Myocyte (in vitro differentiated cells): ENCODE measurements at places on chromosomes 5 and 9. TPM values are rescaled to one million over a fixed set of nuclear protein-coding genes. Genes with fewer than 3 reads are reported as not detected.

The LCN1 gene
- not detected in 2 replicates for total RNA-seq

The PDZD2 gene
- total RNA-seq = not detected in 2 replicates

The SPINK7 gene
- total RNA-seq = not detected in 2 replicates

The NMUR2 gene
- not detected in 2 replicates for total RNA-seq

The C9orf50 gene
- not detected in 2 replicates for total RNA-seq

The ECSCR gene
- not detected in 2 replicates for total RNA-seq

The DMRT3 gene
- not detected in 2 replicates for total RNA-seq

The TXNDC8 gene
- total RNA-seq = not detected in 2 replicates

The ORM2 gene
- total RNA-seq = not detected in 2 replicates

The USP20 gene
- 11.8 and 15.7 TPM in 2 replicates for total RNA-seq

The CSNK1G3 gene
- total RNA-seq = 33.0 and 38.9 TPM in 2 replicates

The PCDHGB4 gene
- 1.1 and 2.2 TPM in 2 replicates for total RNA-seq

The CRHBP gene
- 1.3 TPM in 1 of 2 replicates, not detected in the other for total RNA-seq

The EXOSC2 gene
- total RNA-seq = 17.4 and 21.4 TPM in 2 replicates

GRCh38 chr5:156716591-156717380, 133.3 kb upstream of the PPP1R2B start:
- no peak for DNase-seq

- DNase-seq = no peak
Measured at GRCh38 chr5:147645197-147645596, 135.3 kb upstream of the DPYSL3 start.

- no peak for DNase-seq
Measured at GRCh38 chr5:9608093-9608492, 22.1 kb downstream of the TAS2R1 start.

DNA sequence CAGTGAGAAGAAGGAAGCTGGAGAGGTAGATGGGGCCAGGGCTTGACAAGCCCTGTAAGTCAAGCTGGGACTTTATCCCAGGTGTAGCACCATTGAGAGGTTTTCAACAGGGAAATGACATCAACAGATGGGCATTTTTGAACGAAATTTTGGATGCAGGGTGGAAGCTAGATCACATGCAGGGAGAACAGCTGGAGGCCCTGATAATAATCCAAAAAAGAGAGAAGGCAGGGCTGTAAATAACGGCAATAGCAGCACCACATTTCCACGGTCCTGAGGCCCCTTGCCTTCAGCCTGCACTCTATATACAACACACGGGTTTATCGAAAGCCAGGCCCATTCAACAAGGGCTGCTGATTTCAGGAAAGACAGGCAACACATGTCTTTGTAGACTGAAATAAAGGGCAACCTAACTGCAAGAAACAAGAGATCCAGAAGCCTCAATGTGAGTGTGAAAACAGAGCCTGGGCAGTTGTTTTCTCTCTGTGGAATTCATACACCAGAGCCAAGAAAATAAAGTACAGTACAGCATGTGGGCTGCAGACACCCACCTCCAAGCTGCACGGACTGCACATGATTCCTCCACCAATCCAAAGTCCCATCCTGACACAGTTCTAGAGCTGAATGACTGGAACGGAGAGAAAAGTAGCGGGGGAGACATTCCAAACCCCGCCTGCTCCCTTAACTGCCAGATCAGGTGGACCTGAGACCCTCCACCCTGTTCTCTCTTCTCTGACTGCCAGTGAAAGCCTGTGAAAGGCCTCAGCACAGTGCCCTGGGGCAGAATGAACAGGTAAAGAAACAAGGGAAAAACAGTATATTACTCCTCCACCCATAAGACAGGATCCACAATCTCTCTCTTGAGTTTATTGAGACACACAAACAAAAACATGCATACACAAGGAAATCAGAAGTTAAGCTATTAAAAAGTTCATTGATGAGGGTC, 36.3 kb downstream of the KLHL3 start:
- DNase-seq = no peak

DNA sequence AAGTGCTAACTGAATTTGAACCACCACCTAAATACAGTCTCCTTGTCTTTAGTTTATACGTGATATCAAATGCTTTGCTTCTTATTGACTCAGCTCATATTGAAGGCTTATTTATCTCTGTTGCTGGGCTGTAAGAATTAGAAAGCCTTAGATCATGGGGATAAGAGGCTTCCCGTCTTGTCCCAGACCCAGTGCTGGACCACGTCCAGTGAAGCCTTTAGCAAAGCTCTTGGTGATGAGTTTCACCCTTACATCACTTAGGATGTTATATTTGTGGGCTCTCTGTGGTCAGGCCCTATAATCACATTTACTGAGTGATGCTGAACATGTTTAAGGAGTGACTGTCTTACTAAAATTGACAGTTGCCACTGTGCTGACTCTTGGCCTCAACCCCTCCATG, 11.2 kb downstream of the FAM240B start:
- DNase-seq = peak; percentile 74

GRCh38 chr9:73565833-73566465, 414.3 kb downstream of the ANXA1 start:
- peak; percentile 45 for DNase-seq

- no peak for DNase-seq
Measured at GRCh38 chr9:94768766-94769165, 42.3 kb downstream of the AOPEP start.

DNA sequence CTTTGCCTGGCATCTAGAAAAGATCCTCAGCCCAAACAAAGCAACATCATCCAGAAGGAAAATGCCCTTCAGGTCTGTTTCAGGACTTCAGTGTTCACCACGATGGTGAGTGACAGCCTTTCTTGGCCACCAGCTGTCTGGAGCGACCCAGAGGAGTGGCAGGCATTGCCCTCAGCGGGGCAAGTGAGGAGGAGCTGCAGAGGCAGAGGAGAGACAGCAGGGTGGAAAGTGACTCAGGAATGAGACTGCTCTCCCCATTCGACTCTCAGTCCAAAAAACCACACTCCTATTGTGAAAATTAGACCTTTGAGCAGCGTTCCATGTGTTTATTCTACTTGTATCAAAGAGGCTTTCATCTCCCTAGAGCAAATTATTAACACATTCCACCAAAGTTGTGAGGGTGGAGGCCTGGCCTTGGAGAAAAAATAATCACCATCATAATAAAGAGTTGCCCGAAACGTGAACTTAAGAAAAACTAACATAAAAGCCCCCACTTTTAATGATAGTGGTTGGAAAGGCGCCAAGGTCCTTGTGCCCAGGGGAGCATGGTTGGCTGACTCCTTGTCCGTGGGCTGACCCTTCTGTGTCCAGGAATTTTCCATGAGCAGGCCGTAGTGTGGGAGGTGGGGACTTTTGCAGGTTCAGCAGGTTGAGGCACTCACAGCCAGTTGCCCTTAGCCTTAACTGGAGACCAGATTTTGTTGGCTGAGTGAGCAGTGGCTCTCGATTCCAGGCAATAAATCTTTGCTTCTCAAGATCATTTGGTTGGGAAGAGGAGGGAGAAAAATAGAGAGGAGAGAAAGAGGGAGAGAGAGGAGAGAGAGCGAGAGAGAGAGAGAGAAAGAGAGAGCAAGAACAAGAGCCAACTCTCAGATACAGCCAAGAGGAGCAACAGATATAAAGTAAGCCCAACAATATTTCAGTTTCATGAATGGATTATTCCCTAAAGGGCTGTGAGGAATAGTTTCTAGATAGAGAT, 125.9 kb upstream of the ANKRD55 start:
- DNase-seq = peak; percentile 93

GRCh38 chr5:140143521-140144258, 18.0 kb downstream of the IGIP start:
- no peak for DNase-seq

DNA sequence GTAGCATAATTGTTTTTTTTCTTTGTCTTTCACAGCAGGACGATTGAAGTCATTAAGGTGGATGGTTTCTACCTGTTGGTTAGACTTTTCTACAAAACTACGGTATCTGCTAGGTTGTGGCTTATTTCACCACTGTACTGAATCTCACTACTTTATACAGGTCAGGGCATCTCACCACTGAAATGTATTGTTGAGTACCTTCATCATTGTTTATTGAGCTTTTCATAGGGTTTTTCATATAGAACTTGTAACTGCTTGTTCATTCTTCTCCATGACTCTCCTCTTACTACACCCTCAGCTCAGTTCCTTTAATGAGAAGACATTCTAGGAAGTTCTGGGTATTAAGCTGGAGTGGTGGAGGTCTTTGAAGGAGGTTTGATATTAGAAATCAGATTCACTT, 75.1 kb downstream of the PAM start:
- no peak for DNase-seq

DNA sequence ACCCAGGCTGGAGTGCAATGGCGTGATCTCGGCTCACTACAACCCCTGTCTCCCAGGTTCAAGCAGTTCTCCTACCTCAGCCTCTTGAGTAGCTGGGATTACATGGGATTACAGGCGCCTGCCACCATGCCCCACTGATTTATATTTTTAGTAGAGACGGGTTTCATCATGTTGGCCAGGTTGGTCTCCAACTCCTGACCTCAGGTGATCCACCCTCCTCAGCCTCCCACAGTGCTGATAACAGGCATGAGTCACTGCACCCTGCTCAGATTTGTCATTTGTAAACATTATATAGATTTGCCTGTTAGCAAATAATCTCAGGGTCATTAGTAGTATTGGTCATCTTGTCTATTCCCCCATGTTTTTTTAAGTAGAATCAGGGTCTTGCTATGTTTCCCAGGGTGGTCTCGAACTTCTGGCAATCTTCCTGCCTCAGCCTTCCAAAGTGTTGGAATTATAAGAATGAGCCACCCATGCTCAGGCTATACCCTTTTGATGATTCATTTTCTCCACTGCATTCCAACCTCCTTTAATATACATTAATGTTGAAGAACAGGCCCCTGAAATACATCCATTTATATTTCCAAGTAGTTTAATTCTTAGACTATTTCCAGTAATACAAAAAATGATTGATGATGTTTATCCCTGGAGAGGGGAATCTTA, 17.3 kb downstream of the CENPH start:
- no peak for DNase-seq

GRCh38 chr5:141762316-141762715, 80.3 kb upstream of the ARAP3 start:
- no peak for DNase-seq

GRCh38 chr5:143882520-143882919, 70.6 kb downstream of the HMHB1 start:
- no peak for DNase-seq

GRCh38 chr5:168020542-168021294, 270.7 kb upstream of the WWC1 start:
- DNase-seq = no peak

- DNase-seq = no peak
Measured at GRCh38 chr5:167346461-167346860, 945.0 kb upstream of the WWC1 start.

DNA sequence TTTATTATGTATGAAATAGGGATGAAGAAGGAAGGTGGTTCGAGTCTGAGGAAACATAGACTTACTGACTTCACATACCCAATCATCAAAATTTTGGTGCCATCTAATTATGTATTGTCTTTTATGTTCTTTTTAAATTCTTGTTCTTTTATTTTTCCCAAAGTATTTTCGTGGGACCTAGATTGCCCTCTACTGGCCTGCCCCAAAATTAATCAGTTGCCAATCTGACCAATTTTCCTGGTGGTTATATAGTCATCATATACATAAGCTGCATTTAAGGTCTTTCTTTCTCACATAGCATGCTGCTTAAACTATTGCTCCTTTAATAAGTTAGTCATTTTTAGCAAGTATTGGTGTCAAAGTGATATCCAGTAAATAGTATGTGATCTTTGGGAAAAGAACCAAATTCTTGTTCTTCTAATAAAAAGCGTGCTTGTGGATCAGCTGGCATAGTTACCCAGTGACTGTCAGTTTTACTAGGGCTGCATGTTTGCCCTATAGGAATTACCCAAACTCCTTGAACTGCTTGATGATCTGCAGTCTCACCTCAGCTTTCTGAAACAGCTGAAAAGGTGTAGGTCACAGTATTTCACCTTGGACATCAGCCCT, 223.5 kb downstream of the SH3GL2 start:
- no peak for DNase-seq

- peak; percentile 15 for DNase-seq
Measured at GRCh38 chr9:97470076-97470475, 31.4 kb upstream of the TMOD1 start.

DNA sequence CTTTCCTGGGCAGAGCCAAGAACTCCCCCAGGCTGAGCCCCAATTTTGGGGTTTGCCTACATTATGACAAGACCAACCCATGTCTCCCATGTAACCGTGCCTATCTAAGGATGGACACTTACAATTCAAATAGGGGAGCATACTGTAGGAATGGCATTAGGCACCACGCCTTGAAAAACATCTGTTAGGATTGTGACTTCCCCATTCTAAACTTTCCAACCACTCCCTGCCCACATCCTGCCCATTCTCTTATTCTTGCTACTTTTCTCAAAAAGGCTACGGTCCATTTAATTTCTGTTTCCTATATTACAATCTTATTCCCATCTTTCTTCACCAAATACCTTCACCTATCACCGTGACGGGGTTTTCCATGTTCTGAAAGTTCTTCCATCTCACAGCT, 99.2 kb downstream of the LPAR1 start:
- DNase-seq = peak; percentile 44

- no peak for DNase-seq
Measured at GRCh38 chr9:106872641-106873040, 9.7 kb downstream of the ZNF462 start.
